ENCODE measurements at places on chromosomes 11 and 22.

DNA sequence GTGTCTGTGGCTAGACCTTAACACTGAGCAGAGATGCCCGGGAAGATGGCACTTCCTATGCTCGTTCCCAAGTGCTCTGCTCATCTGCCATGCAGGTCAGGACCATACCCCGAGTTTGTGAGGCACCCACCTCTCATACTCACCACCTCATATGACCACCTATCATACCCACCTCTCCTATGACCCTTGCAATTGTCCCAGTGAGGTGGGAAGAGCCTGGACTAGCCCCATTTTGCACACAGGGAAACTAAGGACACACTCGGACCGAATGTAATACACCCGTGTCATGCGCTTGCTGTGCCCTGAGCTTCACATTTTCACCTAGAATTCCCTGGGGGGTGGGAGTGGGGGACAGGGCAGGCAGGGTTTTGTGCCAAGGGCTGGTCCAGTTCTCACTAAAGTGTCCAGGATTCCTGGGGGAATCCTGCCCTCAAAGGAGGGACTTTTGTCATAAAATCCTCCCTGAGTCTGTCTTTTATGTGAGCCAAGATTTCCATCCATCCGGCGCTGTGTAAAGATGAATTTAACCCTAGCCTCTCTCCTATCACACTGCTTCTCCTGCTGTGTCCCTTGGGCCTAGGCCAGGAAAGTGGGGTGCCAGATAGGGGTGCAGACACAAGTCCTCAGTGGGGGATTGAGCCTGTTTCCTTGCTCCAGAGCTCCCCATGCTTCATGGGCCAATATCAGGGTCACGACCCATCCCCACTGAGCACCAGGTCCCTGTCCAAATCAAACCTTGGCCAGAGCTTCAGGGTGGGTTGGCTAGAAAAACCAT is 20.0 kb downstream of the TPBGL start:
- no peak for DNase-seq

GRCh38 chr11:112564228-112564955 is 303.7 kb upstream of the PLET1 start:
- peak; percentile 86 for DNase-seq

GRCh38 chr11:103364687-103365086 is 255.5 kb downstream of the DYNC2H1 start:
- DNase-seq, result no peak

DNA sequence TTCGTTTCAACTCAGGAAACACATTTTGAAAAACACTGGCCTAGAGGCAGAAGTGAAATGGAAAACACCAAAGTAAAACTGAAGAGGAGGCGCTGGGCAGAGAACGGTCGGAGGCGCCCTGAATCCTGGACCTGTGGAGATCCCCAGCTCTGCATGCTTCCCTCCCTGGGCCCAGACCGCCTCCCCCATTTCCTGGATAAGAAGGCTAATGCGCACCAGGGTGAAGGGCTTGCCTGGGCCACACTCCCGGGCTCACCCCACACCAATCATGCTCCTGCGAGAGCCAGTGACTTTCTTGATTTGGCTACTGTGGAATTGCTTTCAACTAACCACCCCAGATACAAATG is 167.1 kb downstream of the CRYBB2 start:
- DNase-seq, result no peak

GRCh38 chr11:975827-976226 is 50.2 kb downstream of the AP2A2 start:
- no peak for DNase-seq

DNA sequence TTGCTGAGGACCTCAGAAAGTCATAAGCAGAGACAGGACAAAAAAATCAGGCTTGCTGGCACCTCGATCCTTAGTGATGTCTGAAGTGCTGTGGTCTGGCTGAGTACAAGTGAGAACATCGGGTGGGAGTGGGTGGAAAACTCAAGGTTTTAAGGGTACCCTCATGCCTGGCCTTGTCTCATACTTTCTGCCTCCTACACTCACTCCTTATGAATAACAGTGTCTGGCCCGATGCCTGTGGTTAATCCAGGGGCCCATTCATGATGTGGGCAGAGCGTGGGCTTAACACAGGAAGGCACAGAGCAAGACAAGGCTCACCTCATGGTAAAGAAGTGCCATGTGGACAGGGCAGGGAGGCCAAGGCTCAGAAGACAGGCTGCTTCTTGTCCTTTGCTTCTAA is 11.0 kb upstream of the UCP3 start:
- no peak for DNase-seq

- DNase-seq, result no peak
Measured at GRCh38 chr22:39955675-39956074, 4.5 kb upstream of the TMA7B start.

DNA sequence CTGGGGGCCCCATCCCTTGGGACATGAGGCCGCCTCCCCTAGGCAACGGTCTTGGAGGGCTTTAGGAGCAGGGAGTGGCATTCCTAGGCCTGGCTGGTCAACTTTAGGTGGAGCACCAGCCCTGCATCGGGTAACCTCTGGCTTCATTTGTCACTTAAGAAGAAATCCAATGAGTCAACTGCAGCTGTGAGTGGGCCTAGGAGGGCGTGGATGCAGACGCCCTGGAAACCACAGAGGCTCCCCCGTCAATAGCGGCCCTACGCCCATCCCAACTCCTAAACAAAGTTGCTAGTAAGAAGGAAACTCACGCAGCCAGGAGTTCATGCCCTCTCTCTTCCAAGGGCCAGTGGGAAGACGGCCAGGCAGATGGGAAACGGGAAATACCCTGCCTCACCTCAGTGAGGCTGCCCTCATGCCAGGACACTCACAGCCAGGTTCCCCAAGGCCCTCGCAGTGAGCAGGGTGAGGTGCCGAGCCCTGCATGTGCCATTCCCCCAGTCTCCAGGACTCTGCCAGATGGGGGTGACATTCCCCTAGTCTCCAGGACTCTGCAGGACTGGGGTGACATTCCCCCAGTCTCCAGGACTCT is 20.8 kb downstream of the BID start:
- DNase-seq, result no peak

DNA sequence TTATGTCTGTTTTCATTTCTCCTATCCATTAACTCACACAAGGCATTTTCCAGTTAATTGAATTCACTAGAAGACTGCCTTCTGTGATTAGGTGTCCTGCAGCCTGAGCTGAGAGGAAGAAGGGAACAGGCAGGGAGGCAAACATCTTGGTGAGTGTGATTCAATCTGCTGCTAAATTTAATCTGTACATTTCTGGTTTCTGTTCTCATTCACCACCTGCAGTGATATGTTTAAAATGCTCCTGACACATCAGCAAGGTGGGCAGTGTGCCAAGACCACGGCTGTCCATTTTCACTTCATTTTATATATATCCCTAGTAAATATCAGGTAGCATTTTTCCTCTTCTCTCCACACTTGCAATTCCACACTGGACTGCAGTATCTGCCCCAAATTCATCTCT is 416.5 kb downstream of the TMEM135 start:
- no peak for DNase-seq

DNA sequence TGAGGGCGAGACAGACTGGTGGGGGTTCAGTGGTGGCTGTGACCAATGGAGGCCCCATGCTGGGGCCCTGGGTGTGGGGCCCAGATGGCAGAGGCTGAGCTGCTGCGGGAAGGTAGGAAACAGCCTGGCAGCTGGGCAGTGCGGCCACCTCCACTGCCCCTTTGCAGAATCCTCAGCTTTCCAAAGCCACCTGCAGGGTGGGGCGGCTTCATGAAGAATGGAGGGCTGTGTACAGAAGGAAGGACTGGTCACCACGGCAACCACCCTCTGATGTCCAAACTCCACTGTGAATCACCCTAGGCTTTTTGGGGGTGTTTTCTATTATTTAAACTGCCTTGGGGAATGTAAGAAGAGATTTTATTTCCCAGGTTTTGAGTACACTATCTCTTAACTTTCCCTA is 166.3 kb upstream of the NAV2 start:
- no peak for DNase-seq
